Esophagus muscularis mucosa (tissue), 4 donors: ENCODE measurements at places on chromosomes 6 and 20. TPM values are rescaled to one million over a fixed set of nuclear protein-coding genes. Genes with fewer than 3 reads are reported as not detected.

DNA sequence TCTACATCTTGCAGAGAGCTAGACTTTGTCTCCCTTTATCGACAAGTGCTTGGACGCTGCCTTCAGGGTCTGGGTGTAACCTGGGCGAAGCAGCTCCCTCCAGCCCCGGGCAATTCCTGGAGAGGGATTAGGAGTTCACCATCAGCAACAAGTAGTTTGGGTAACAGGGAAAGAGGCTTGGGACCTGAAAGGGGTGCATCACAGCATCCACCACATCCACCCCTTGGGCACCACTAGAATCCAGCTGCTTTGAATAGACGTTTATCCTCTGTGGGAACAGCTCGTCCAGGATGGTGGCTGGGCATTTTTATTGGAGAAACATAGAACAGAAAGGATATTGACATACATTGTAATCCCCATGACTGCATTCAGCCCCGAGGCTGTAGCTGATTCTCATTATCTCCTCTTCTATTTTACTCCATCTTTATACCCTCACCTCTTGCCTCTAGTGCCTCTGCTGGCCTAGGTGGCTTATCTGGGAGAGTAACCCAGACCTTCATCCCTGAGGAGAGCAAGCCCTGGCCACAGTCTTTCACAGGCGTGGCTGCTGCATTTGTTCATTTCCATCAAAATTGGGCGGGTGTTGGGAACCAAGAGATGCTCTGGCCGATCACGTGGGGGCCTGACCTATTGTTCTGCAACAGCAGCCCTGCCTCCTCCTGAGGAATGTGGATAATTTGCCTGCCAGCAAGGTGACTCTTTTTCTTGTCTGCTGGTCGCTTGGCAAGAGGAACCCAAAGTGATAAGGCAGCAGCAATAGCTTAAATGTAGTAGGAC lies 109.2 kb upstream of the RALGAPA2 start:
- peaks cover 34% of the 10 kb centered on the region for H3K27me3 ChIP-seq
- H3K36me3 ChIP-seq = no peaks in the 10 kb centered on the region

DNA sequence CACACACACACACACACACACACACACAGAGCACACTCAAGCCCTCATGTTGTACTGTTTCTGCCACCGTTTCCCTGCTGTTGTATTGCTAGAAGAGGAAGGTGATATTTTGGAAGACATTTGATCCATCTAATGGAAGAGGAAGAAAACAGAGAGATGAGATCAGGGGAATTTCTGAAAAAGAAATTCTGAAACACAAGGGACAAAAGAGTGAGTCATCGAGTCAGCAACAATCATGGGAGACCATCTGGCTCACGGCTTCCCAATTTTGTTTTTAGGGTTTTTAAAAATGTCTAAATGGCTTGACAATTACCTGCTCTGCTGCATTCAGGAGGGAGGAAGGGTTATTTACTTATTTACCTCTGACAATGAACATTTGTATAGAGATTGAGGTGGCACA lies 22.0 kb downstream of the SOX4 start:
- no peaks in the 10 kb centered on the region for H3K36me3 ChIP-seq
- no peaks in the 10 kb centered on the region for H3K27me3 ChIP-seq
- H3K4me1 ChIP-seq = peaks cover 17% of the 10 kb centered on the region
- DNase-seq = no peak

DNA sequence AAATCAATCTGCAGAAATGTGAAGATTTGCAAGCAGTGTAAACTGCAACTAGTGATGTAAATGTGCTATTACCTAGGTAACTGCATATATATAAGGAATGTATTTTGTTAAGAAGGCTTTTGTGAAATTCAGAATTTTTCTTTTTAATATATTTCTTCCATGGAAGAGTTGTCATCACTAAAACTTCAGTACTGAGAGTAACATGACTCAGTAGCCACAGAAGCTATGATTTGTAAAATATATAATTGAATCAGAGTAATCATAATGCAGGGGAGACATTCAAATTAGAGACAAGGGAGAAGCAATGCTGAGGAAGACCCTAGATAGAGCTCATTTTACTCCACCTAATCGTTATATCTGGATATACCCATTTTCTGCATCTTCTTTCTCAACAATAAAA lies 141.7 kb downstream of the ADGRG6 start:
- no peak overlapping the region for H3K4me3 ChIP-seq
- H3K27ac ChIP-seq = no peak overlapping the region
- DNase-seq = no peak
- peaks cover 7% of the 10 kb centered on the region for H3K4me1 ChIP-seq
- no peaks in the 10 kb centered on the region for H3K36me3 ChIP-seq

GRCh38 chr6:52576054-52576391 lies 837 bp downstream of the TRAM2 start:
- no peaks in the 10 kb centered on the region for H3K36me3 ChIP-seq
- H3K27ac ChIP-seq = peak overlapping the region; percentile 99
- H3K27me3 ChIP-seq = no peaks in the 10 kb centered on the region
- DNase-seq = no peak
- H3K4me1 ChIP-seq = peaks cover 71% of the 10 kb centered on the region

DNA sequence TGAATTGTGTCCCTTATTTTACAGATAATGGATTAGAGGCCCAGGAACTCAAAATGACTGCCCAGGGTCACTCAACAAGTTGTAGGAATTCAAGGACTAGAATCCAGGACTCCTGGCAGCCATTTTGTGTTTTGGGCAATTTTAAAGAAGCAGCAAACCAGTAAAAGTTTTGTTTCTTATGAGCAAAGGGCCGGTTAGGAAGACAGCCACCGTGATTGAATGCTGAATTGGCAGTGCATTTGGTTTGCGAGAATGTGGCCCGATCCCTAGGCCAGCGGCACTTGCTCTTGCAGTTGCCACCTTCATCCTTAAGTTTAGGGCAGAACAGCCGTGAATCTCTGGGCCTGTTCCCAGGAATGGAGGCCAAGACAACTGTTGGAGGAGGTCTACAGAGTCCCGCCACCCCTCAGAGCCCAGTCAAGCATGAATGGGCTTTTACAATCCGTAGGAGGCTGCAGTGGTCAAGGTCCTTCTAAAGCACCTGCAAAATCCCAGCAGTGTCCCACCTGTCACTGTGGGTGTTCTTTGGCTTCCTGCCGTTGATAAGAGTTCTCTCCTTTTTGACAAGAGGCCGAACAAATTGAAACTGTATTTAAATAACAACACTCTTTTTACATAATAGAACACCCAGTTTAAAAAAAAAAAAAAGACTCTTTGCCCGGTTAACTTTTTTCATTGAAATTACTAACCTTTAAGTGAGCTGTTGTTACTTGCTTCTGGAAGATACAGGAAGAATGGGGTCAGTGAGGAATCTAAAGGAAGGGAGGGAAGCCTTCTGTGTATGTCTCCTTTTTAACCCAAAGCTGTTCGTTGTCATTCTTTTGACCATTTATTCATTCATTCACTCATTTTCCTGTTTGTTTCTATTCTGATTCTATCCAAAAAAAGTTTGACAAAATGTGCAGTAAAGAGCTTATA lies 68.7 kb downstream of the PHACTR2 start:
- DNase-seq = no peak
- H3K27ac ChIP-seq = peak overlapping the region; percentile 75
- peaks cover 46% of the 10 kb centered on the region for H3K4me1 ChIP-seq
- no peaks in the 10 kb centered on the region for H3K36me3 ChIP-seq

GRCh38 chr20:19654921-19655320 lies 103.1 kb upstream of the RIN2 start:
- H3K36me3 ChIP-seq = no peaks in the 10 kb centered on the region
- no peak overlapping the region for H3K4me3 ChIP-seq
- no peak overlapping the region for H3K27ac ChIP-seq
- no peaks in the 10 kb centered on the region for H3K27me3 ChIP-seq

- H3K4me3 ChIP-seq = no peak overlapping the region
- no peak overlapping the region for H3K27ac ChIP-seq
- peaks cover 14% of the 10 kb centered on the region for H3K4me1 ChIP-seq
- DNase-seq = no peak
Measured at GRCh38 chr6:89667872-89668556, 29.5 kb upstream of the LYRM2 start.

DNA sequence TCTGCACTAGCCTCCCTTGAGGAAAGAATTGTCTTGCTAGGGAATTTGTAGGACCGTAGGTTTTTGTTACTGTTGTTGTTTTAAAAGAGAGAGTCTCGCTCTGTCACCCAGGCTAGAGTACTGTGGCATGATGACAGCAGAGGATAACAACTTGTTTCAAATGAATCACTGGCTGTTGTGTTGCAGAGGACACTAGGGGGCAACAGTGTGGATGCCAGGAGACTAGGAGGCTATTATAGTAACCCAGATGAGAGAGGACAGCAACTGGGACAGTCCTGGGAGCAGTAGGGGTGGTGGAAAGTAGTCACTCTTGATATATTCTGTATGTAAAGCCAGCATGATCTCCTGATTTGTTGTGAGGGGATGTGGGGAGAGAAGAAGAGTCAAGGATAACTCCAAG lies 41.8 kb upstream of the LAMA4 start:
- no peaks in the 10 kb centered on the region for H3K27me3 ChIP-seq
- no peaks in the 10 kb centered on the region for H3K36me3 ChIP-seq
- no peak for DNase-seq
- H3K4me3 ChIP-seq = no peak overlapping the region
- H3K4me1 ChIP-seq = peaks cover 26% of the 10 kb centered on the region
- no peak overlapping the region for H3K27ac ChIP-seq

DNA sequence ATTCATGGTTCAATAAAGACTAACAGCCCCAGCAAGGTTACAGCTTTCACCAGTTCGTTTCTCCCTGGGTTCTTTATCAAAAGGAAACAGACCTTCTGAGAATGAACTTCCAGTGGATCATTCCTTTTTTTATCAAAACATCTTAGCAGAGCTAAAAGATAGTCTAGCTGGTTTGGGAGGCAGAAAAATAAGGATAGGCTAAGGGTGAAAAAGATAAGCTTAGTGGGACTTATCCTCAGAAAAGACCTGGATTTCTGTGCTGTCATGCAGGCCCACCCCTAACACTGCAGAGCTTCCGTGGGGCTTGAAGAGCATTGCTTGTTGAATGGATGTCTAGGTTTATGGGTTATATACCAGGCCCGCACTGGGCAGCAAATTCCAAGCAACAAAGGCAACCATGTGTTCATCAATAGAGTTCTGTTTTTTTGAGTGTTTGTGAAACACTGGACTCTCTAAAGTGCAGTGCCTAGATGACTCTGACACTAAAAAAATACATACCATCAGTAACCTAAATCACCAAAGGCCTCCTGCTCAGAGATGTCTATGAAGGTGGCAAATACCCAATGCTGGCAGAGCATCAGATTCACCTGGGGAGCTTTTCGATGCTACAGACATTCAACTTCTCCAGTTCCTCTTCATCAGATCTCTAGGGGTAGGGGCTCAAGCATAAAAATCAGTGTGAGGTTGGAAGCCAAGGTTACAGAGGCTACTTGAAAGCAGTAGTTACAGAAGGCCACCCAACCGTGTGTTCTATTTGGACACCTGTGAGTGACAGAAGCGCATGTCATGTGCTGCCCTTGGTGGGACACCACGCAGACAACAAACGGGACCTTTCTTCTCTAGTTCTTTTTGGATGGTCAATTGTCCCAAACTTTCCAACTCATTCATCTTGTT lies 53.0 kb downstream of the TNFAIP3 start:
- H3K27ac ChIP-seq = no peak overlapping the region
- no peaks in the 10 kb centered on the region for H3K36me3 ChIP-seq
- no peaks in the 10 kb centered on the region for H3K27me3 ChIP-seq
- no peak for DNase-seq
- no peak overlapping the region for H3K4me3 ChIP-seq

- no peaks in the 10 kb centered on the region for H3K27me3 ChIP-seq
- no peaks in the 10 kb centered on the region for H3K4me1 ChIP-seq
- no peaks in the 10 kb centered on the region for H3K36me3 ChIP-seq
- DNase-seq = no peak
Measured at GRCh38 chr20:22556565-22557056, 27.8 kb downstream of the FOXA2 start.

GRCh38 chr6:13952101-13952500 lies 27.3 kb downstream of the RNF182 start:
- no peaks in the 10 kb centered on the region for H3K36me3 ChIP-seq
- H3K4me1 ChIP-seq = no peaks in the 10 kb centered on the region

DNA sequence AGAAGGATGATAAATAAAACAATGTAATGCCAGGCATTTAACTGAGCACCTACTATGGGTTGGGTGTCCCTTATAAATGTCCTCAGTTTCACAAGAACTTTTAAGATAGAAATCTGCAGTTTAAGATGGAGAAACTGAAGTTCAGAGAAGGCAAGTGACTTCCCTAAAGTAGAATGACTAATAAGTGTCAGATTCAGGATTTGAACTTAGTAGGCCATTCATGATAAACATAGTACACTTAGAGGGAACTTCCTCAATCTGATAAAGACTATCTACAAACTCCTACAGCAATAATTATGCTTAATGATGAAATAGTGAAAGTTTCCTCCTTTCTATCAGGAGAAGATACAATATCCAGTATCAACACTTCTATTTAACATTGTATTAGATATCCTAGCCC lies 43.9 kb downstream of the NCR2 start:
- H3K27me3 ChIP-seq = peaks cover 26% of the 10 kb centered on the region
- H3K4me1 ChIP-seq = peaks cover 18% of the 10 kb centered on the region
- no peak overlapping the region for H3K27ac ChIP-seq
- H3K36me3 ChIP-seq = no peaks in the 10 kb centered on the region
- no peak for DNase-seq

GRCh38 chr6:10582774-10583508 lies 61.8 kb downstream of the GCNT2 start:
- no peaks in the 10 kb centered on the region for H3K27me3 ChIP-seq
- H3K27ac ChIP-seq = no peak overlapping the region
- H3K4me3 ChIP-seq = no peak overlapping the region
- H3K4me1 ChIP-seq = peaks cover 12% of the 10 kb centered on the region

- H3K27ac ChIP-seq = no peak overlapping the region
- H3K36me3 ChIP-seq = no peaks in the 10 kb centered on the region
- no peak overlapping the region for H3K4me3 ChIP-seq
- no peaks in the 10 kb centered on the region for H3K27me3 ChIP-seq
- H3K4me1 ChIP-seq = peaks cover 5% of the 10 kb centered on the region
Measured at GRCh38 chr6:11311970-11312369, 79.5 kb upstream of the NEDD9 start.

SIRPD gene
- total RNA-seq = not detected

CLPSL1 gene
- not detected for total RNA-seq

HS3ST5 gene
- 0.13 TPM for total RNA-seq

SLC12A5 gene
- 1.2 TPM for total RNA-seq

SLC32A1 gene
- total RNA-seq = not detected

SLC26A8 gene
- 0.17 TPM for total RNA-seq

PPP1R16B gene
- 5.2 TPM for total RNA-seq

KHDC1 gene
- 2.5 TPM for total RNA-seq

VSTM2L gene
- 9.1 TPM for total RNA-seq

SMOC2 gene
- total RNA-seq = 45.8 TPM

ROS1 gene
- total RNA-seq = not detected
